ENCODE measurements at places on chromosomes 4 and X.

- no peak for DNase-seq
Measured at GRCh38 chrX:15930585-15930984, 76.0 kb upstream of the AP1S2 start.

- no peak for DNase-seq
Measured at GRCh38 chrX:78650906-78651437, 8.2 kb downstream of the RTL3 start.

GRCh38 chr4:133320576-133321170 is 171.6 kb downstream of the PCDH10 start:
- DNase-seq = no peak

DNA sequence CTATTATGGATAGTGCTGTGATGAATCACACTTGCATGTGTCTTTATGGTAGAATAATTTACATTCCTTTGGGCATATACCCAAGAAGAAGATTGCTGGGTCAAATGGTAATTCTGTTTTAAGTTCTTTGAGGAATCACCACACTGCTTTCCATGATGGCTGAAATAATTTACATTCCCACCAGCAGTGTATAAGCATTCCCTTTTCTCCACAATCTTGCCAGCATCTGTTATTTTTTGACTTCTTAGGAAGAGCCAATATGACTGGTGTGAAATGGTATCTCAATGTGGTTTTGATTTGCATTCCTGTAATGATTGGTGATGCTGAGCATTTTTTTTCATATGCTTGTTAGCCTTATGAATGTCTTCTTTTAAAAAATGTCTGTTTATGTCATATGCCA is 1120.2 kb downstream of the ARAP2 start:
- no peak for DNase-seq

DNA sequence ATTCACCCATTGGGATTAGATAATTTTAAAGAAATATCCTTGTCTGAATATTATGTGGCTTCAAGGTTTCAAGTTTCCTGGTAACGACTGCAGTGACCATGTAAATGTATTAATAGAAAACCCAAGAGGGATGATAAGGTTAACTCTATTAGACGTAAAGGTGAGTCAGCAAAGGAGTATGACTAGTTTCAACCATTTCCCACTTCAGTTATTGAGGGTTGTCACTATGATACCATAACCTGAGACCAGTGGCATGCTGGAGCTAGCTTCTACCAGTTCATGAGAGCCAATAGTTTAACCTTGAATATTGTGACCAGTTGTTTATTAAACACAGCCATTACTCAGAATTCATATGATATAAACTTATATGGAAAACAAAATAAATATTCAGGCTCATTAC is 270.1 kb downstream of the TMA16 start:
- DNase-seq = no peak

GRCh38 chr4:57682275-57682674 is 572.1 kb upstream of the IGFBP7 start:
- no peak for DNase-seq

DNA sequence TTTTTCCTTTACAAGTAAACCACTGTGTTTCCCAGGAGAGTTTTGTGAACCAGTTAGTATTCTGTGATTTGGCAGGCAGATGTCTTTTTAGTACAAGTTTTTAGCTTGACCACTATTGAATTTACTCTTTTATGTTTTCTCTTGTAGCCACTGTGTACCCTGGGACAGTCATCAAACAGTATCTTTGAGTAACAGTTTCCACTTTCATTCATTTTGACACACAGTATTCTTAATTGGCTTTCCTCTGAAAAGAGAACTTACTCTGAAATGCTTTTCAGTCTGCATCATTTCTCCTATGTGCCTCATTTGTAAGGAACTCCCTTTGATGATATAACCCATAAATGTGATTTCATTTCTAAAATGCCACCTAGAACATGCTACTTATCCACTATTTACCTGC is 476.5 kb downstream of the PDGFC start:
- DNase-seq = no peak

GRCh38 chrX:64338296-64338695 is 57.0 kb downstream of the MTMR8 start:
- no peak for DNase-seq

- DNase-seq = no peak
Measured at GRCh38 chrX:65643531-65644052, 23.9 kb upstream of the MSN start.

DNA sequence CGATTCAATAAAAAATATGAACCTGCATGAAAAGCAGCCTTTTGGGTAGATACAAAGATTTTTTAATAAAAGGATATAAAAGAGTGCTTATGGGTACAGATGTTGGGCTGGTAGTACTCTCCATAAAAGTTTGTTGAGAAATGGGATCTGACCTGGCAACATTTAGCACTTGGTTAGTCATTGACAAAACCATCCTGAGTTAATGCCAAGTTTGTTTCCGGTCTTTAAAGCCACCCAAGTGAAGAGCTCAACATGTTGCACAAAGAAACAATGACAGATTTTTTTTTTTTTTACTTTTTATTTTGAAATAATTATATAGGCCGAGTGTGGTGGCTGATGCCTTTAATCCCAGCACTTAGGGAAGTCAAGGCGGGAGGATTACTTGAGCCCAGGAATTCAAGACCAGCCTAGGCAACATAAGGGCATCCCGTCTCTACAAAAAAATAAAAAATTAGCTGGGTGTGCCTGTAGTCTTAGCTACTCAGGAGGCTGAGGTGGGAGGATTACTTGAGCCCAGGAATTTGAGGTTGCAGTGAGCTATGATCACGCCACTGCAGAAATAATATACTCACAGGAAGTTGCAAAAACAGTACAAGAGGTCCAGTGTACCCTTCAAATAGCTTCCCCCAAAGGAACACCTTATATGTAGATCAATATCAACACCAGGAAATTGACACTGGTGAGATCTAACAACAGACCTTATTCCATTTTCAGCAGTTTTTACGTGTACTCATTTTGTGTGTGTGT is 16.6 kb downstream of the CHST7 start:
- no peak for DNase-seq

DNA sequence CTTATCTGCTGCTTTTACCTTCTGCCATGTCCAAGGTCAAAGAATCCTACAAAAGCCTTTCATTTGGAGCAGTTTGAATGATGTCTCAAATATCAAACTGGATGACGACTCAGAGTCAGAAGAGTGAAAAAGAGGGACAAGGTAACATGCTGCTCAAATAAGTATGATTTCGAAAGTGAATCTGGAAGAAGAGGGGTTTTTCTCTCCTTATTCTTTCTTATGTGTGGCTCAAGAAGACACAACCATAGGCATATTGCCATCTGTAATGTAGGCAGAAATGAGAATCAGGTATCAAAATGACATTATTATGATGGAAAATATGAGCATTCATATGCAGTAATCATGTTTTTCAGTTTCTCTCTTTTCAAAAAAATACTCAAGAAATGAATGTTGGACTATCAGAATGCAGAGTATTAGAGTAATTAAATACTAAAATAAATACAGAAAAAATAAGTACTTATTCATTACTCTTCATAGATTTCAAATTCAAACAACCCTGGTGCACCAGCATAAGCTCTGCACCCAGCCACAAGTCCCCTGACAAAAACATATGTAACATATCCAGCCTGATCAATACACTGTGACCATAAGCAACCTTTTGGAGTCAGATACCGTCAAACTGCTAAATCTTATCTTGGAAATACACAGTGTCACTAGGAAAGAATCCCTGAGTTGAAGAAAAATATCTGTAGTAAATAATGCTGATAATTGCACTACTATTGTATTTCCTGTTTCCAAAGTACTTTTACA is 468.6 kb downstream of the INPP4B start:
- DNase-seq = no peak

DNA sequence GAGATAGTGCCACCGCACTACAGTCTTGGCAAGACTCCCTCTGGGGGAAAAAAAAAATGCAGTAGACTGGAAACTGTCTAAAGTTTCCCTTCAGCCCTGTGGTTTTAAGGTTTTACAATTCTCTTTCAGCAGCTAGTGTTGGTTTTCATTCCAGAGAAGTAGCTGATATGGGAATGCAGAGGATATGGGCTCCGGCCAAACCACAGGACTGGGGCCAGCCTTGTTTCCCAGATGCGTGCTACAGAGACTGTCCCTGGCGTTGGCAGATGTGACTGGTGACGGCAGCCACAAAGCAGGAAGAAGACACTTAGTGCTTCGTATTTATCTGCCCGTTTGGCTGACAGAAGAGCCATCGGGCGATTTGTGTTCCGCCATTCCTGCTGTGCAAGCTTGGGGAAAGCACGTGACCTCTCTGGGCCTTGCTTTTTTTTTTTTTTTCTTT is 43.2 kb downstream of the ZBTB49 start:
- no peak for DNase-seq

- DNase-seq = no peak
Measured at GRCh38 chrX:112668476-112669409, 11.0 kb downstream of the LHFPL1 start.

DNA sequence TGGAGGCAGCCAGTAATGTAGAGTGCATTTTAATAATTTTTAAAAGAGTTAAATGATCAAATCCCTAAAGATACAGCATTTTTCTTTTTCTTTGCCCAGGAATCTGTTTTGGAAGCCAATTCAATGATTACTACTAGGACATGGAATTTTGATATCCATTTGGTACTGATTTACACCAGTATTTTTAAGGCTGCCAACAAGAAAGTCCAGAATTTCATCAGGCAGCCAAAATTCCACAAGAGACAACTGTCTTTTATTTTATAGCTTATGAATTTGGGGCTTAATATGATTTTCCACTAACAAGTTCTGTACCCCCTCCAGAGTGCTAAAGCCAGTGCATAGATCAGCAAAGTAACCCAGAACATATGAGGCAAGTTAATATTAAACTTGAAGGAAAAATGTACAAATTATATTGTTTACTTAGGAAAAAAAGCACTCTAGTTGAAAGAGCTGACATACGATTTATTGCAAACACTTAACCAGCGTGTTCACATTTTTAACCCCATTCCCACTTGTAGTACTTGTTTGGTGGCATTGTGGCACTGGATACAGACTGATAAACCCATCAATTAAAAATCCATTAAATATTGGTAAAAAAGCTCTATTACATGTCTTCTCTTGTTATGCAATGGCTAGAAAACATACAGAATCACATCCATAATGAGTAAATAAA is 259.7 kb downstream of the DCHS2 start:
- no peak for DNase-seq

- DNase-seq = no peak
Measured at GRCh38 chr4:37902212-37902611, 11.3 kb downstream of the TBC1D1 start.

GRCh38 chr4:105455998-105456397 is 17.9 kb downstream of the PPA2 start:
- no peak for DNase-seq

GRCh38 chrX:17521871-17522693 is 147.1 kb downstream of the NHS start:
- DNase-seq = no peak

DNA sequence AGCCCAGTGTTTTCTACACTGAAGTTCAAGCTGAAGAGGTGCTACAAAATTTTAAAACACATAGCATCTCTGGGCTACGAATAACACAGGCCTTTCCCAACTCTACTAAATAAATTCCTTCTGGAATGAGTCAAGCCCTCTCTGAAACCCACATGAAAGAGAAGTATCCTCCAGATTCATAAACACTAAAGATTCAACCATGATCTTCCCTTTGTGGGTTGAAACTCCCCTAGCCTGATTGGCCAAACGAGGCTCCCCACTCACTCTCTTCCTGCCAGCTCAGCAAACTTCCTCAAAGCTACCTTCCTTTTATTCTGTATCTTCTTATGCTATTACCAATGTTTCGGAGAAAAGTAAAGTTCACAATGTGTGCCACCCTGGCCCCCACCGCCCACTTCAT is 95.4 kb downstream of the NKX6-1 start:
- no peak for DNase-seq

DNA sequence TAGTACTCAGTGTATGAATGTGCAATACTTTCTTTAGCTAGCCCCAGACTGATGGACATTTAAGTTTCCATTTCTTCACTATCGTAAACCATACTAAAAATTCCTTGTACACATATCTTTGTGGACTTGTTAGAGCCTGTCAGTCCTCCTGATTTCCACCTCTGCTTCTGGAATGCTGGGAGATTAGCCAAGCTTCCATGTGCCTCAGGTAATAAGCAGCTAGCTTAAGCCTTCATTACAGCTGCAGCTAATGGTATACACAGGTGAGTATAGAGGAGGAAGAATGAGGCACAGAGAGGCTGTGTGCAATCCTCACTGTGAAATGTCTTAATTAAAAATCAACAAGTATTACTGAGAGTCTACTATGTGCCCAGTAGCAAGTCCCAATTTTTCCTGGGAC is 9.8 kb downstream of the SMIM9 start:
- no peak for DNase-seq

DNA sequence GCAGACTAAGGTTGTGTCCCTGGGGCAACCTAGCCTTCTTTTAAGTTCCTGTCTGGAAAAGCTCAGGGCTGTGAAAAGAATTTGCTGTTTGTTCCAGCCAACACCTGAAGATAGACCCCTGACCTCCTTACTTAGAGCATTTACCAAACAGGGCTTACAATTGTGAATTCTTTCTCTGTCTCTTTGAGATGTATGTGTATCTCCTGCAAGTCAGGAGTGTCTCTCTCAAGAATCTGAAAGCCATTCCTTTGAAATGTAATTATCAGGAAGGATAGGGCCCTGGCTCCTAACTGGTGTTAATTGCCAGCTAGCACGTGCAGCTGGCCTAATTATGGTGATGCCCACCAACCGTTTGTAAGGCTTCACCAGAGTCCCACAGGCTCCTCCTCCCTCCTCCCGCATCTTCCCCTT is 18.2 kb downstream of the CCNG2 start:
- DNase-seq = no peak

DNA sequence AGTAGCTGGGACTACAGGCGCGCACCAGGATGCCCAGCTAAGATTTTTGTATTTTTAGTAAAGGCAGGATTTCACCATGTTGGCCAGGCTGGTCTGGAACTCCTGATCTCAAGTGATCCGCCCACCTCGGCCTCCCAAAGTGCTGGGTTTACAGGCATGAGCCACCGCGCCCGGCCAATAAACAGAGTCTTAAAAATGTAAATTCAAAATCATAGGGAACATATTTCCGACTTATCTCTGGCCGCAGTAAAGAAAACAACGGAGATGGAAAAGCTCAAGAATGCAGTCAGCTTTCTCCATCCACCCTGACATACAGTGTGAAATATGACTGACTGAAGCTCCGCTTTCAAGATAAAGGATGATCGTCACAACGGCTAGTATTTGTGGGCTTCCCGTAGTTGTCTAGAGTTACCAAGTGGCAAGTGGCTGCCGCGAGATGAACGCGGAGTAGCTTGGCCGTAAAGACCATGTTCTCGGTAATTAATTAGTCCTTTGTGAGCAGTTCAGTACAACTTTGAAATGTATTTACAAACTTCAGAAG is 495.1 kb upstream of the FAT1 start:
- DNase-seq = no peak

- peak; percentile 30 for DNase-seq
Measured at GRCh38 chrX:134186362-134187121, 50.4 kb upstream of the CCDC160 start.

GRCh38 chr4:138596896-138597295 is 354.7 kb upstream of the SLC7A11 start:
- no peak for DNase-seq
